ENCODE measurements at places on chromosomes 7 and 10.

DNA sequence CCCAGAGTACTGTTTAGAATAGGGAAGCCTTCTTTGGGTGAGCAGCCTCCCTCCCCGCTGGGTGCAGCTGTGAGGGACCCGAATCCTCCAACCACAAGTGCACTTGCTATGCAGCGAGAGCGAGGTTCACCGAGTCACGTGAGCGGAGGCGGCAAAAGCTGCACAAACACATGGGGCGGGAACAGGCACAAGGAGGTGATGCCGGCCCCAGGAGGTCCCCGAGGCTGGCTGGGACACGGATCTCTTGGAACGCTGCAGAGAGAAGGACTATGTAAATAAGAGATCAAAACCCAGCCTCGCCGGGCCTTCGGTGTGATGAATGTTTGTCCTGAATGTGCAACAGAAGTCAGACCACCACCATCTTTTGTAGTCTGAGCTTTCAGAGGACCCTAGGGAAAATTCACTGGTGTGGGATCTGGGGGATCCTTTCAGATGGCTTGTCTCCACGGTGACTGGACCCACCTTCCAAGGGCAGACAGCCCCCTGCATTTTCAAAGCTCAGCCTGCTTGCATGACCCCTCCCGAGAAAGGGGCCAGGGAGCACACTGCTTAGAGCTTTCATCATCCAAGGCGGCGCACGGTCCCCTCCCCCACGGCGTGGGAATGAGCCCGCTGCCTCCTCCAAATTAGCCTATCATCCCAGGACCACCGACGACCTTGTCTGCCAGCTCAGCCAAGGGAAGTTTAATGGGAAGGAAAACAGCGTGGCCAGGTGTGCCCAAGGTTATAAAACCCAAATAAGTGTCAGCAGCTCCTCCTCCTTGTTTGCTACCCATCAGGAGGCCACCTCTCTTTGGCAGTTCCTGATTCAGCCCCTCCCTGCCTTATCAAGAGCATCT is 327.7 kb downstream of the CXCL12 start:
- DNase-seq: no peak

DNA sequence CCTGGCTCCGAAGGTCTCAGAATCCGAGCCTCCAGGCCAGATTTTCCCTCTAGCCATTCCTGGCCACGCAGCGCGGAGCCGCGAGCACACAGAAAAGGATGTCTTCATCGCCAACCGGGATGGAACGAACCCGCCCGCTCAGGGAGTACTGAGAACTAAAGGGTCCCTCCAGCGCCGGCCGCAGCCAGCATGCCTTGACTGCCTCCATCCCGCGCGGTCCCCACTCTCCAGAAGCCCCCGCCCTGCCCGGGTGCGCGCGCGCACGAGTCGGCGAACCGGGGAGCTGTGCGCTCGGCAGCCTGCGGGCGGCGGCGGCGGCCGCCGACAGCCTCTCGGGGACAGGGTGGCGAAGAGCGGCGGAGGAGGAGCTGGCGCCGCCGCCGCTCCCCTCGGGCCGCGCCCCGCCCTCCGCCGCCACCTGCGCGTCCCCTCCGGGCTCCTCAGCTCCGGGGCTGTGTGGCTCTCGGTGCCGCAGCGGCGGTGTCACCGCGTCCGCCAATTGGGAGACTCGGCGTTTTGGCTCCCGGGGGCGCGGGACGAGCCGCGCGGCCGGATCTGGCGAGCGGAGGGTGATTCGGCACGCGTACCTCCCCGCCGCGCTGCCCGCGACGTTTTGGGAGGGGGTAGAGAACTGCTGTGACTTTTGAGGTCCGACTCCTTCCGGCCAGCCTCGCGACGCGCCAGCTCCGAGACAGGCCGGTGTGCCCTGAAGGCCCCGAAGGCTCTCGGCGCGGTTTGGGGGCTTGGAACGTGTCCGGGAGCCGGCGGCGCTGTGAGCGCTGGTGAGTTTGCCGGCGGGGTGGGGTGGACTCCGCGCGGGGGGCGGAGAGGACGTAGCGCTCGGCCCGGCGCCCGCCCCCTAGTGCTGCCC is 453 bp upstream of the GALNT17 start:
- DNase-seq: no peak

DNA sequence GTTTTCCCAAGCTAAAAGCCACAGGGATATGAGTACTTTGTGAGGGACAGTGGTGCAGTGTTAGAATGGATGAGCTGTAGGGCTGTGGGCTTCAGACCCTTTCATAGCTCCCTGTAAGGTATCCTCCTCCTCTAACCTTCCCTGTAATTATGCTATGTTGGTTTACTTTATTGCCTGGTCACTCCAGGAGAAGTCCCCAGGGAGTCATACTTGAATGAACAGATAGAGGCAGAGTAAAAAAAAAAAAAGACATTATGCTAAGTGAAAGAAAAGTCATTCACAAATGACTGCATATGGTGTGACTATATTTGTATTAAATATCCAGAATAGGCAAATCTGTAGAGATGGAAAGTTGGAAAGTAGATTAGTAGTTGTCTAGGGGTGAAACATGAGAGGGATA is 434.4 kb downstream of the AUTS2 start:
- no peak for DNase-seq

DNA sequence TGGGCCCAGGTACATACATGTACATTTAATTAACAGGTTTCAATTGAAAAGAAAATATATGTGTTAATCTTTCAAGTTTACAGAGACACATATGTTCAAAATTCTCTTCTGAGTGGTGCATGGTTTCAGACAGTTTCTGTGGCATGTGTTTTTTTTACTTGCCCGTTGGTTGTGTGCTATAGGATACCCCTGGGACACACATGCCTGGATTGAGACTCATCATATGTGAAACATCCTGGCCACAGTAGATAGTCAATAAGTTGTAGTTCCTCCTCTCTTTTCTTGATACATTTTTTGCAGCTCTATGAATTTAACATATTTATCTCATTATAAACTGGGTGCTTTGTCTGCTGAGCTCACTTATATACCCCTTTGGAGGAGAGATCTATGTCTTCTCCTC is 207.8 kb upstream of the CTBP2 start:
- no peak for DNase-seq

DNA sequence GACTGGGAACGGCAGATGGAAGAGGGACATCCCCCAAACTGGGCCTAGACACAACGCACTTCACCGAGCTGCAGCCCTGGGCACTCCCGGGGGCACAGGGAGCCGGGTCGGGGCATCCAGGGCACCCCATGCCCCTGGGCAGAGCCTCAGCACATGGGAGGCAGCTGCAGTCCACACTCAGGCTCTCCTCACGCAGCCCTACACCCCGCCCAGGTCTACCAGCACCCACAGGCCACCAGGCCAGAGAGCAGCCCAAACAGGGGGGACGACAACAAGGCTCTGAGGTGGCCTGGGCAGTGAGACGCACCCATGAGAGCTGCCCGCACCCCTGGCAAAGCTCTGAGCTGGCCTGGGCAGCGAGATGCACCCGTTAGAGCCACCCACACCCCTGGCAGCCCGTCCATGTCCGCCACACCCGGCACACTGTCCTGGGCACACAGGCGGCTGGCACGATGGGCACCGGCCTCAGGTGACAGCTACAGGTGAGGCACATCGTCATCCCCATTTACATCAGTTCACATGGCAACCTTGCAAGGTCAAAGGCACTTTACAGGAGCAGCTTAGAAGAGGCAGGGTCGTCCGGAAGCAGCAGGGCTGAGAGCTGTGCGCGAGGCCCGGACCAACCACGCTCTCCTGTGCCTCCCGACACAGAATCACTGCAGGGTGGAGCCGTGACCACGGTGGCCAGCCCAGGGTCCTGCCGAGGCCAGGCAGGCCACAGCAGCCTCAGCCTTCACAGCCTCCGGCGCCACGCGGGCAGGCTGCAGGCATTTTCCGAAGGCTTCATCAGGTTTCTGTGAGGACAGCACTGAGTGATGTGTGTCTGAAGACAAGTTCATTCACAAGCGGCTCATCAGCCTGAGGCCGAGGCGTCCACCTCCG is 228.6 kb downstream of the MAD1L1 start:
- DNase-seq: no peak

- no peak for DNase-seq
Observed at GRCh38 chr10:131227163-131227740, 84.3 kb downstream of the TCERG1L start.

DNA sequence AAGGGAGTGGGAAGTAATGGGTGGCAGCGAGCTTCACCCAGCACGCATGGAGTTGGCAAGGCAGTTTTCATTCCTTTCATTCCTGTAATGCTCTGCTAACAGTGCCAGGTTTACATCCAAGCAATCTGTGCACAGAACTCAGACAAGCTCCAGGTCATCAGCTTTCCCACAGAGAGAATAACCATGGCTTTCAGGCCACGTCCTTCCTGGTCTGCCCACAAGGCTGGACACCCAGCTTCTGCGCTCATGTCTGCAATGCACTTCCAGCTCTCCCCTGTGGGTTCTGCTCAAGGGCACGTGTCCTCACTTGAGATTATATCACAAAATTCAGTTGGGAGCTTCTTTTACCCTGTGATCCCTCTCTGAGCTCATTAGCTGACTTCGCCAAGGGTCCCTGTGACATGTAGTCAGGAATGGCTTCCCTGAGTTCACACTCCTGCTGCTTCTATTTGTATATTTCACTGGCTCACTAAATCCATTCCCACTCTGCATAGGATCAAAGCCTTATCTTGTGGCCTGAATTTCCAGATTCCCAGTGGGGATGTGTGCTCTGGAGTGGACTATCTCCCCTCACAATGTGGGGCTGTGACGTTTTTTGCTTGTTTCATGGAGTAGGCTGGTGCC is 18.6 kb downstream of the AKR1C2 start:
- DNase-seq: no peak

All from GM20000 (cell line).